Stimulated activated effector memory CD8-positive, alpha-beta T cell treated with anti-CD3 and anti-CD28 coated beads, Interleukin-12 subunit alpha, Interleukin-12 subunit beta, amount 100 ng/mL, for 72 hours (primary cell): ENCODE measurements at places on chromosomes 12 and 14.

- no peak for DNase-seq
Observed at GRCh38 chr12:51823875-51824565, 24.5 kb downstream of the FIGNL2 start.

GRCh38 chr12:86158956-86159355, 97.2 kb downstream of the MGAT4C start:
- no peak for DNase-seq

DNA sequence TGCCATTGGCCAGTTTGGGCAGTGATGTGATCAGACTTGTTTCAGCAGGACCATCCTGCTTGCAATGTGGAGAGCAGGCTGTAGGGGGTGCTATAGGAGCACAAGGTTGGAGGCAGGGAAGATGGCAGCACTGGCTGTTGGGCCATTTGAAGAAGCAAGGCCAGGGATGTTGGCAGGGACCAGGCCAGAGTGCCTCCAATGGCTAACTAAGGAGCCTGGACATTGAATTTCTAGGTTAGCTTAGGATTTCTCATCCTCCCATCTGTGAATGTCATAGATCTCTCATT, 23.5 kb downstream of the FGF23 start:
- peak; percentile 50 for DNase-seq

- DNase-seq: no peak
Observed at GRCh38 chr12:32151552-32151951, 44.9 kb downstream of the BICD1 start.
